ENCODE measurements at places on chromosomes 11 and 22. TPM values are rescaled to one million over a fixed set of nuclear protein-coding genes. Genes with fewer than 3 reads are reported as not detected.

- DNase-seq, result no peak
Measured at GRCh38 chr11:113675003-113675561, 31.0 kb downstream of the TMPRSS5 start.

DNA sequence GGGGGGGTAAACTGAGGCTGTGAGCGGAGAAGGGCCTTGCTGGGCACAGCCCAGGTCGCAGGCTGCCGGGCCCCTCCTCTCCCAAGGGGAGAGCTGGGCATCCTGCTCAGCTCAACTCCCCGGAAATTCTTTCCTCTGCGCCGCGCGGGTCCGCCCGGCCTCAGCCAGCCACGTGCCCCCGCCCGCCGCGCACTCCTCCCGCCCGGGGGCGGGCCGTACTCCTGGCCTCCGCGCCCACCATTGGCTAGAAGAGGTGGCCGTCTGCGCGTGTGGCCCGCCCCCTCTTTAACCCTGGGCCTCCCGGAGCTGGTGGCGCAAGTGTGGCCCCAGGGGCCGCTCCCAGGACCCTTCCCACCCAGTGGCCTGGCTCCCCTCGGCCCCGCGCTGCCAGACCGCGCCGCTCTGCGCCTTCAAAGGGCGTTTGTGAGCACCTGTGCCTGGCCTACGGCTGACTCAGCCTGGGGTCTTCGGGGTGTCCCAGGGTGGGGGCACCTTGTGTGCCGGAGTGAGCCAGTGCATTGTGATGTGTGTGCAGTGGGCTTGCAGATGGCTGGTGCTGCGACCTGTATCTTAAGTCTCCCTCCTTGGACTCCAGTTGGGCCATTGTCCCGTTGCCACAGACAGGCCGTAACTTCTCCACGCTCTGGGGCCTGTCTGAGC is 2.0 kb downstream of the MRGPRF start:
- DNase-seq, result peak; percentile 62

DNA sequence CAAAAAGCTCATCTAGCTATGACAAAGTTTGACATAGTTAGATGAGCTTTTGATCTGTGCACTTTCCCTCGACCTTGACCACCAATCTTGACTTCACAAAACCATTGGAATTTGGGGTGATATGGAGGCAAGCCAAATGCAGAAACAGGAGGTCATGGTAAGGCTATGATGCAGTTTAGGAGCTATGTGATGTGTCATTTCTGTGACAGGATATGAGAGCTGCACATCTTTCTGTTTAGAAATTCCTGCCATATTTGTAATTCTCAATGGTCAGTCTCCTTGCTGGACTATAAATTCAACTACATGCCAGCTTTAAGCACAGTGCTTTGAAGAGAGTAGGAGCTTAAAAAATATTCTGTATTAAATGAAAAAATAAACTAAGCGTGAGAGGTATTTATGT is 12.9 kb downstream of the OR51B6 start:
- DNase-seq, result no peak

Gene SOX10
- not detected for total RNA-seq

DNA sequence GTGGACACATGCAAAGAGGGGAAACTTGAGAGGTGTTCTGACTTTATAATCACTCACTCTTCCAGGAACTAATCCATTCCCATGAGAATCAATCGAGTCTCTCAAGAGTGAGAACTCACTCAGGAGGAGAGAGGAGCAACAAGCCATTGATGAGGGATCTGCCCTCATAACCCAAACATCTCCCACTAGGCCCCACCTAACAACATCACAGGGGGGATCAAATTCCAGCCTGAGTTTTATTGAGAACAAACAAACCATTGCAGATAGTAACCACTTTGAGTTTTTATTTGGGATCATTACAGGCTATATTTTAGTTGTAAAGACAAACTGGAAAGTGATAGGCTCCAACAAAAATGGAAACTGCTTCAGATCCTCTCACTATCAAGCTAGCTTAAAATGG is 328.8 kb upstream of the CTSC start:
- DNase-seq, result no peak

Gene TSPAN18
- total RNA-seq, result 4.9 TPM

Data from activated naive CD8-positive, alpha-beta T cell treated with anti-CD3 and anti-CD28 coated beads, Interleukin-2, amount 10 ng/mL, durations not matched to agents 7 days and 5 days (primary cell).